ENCODE measurements at places on chromosomes 5 and 9. TPM values are rescaled to one million over a fixed set of nuclear protein-coding genes. Genes with fewer than 3 reads are reported as not detected.

Gene ISOC1
- 16.2 TPM for total RNA-seq

Gene MARVELD2
- 0.42 TPM for total RNA-seq

Gene SPATA31C1
- not detected for total RNA-seq

Gene LCN9
- not detected for total RNA-seq

Gene ACOT12
- not detected for total RNA-seq

Gene QRFP
- total RNA-seq, result not detected

Gene ZNF483
- total RNA-seq, result 7.8 TPM

Gene TESK1
- total RNA-seq, result 42.2 TPM

Gene FAM153A
- 41.7 TPM for total RNA-seq

Gene ADAMTS6
- 3.7 TPM for total RNA-seq

Gene RALGDS
- 134 TPM for total RNA-seq

Gene FGF1
- not detected for total RNA-seq

Gene SIGMAR1
- total RNA-seq, result 55.4 TPM

Gene LCN1
- total RNA-seq, result not detected

Gene CTSV
- 0.33 TPM for total RNA-seq

Gene DMRTA1
- total RNA-seq, result not detected

Gene LCN10
- total RNA-seq, result 1.00 TPM

Gene ACER2
- total RNA-seq, result 3.9 TPM

Gene SAXO1
- 0.43 TPM for total RNA-seq

Gene PCYOX1L
- total RNA-seq, result 35.7 TPM

Gene CDHR2
- 3.8 TPM for total RNA-seq

Gene ZBTB43
- 23.0 TPM for total RNA-seq
